ENCODE measurements at places on chromosomes 4 and X.

- DNase-seq: no peak
Observed at GRCh38 chr4:169271692-169272007, 894 bp upstream of the SH3RF1 start.

GRCh38 chr4:22363036-22363435 is 152.8 kb downstream of the ADGRA3 start:
- DNase-seq: no peak

GRCh38 chr4:138162259-138162658 is 79.9 kb downstream of the SLC7A11 start:
- peak; percentile 17 for DNase-seq

GRCh38 chr4:134345244-134345643 is 143.7 kb upstream of the PABPC4L start:
- DNase-seq: no peak

GRCh38 chr4:6416518-6417286 is 55.7 kb downstream of the PPP2R2C start:
- no peak for DNase-seq

DNA sequence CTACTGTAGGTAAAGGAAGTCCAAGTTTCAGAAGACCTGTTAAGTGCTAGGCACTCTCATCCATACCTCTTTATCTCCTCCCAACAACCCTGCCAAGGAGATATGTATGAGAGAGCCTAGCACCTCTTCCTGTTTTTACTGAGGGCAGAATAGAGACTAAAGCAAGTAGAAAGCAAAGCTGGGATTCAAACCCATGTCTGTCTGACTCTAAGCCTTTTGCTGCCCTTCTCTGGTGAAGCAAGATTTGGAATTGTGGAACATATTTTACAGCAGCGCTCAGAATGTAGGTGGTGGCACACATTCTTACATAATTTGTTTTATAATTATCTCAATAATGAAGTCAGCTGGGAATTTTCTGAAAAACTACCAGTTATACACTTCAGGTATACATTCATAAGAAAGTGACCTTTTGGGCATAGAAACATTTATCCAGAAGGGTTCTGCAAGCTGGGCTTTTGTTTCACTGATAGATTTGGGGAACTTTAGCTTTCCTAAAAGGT is 41.7 kb downstream of the SEPTIN11 start:
- DNase-seq: no peak

- DNase-seq: no peak
Observed at GRCh38 chrX:134631426-134632346, 26.6 kb downstream of the PLAC1 start.

DNA sequence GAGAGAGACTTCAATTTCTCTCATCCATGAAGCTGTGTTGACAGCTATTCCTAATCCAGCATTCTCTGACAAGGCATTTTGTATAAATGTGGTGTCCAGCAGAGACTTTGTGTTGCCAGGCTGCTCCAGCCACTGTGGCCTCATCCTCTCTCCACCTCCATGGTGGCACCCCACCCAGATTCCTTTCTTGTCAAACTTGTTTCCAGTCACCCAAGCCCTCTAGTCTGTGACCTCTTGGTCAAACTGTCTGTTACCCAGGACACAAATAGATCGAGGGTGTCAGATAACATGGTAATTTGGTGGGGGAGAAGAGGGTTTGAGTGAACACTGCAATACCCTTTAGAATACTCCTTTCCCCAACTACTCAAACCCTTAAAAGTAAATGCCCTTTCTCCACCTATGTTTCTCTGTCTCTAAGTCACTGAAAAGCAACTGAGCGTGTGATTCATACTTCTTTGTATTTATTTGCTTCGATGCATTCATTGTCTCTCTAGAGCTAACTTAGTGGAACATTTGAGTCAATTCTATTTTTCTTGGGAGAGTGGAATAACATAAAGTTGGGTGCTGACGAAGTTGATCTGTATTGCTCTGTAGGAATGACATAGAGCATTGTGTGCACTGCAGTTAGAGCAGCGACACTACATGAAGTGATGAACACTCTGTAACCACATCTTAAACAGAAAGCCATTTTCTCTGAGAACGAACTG is 13.7 kb downstream of the PITX2 start:
- no peak for DNase-seq

GRCh38 chr4:75997946-75998345 is 7.2 kb upstream of the SDAD1 start:
- DNase-seq: no peak

Measured in NCI-H1417 treated with DMSO at 0.1 percent for 48 hours (cell line).